ENCODE measurements at places on chromosomes 4 and X.

DNA sequence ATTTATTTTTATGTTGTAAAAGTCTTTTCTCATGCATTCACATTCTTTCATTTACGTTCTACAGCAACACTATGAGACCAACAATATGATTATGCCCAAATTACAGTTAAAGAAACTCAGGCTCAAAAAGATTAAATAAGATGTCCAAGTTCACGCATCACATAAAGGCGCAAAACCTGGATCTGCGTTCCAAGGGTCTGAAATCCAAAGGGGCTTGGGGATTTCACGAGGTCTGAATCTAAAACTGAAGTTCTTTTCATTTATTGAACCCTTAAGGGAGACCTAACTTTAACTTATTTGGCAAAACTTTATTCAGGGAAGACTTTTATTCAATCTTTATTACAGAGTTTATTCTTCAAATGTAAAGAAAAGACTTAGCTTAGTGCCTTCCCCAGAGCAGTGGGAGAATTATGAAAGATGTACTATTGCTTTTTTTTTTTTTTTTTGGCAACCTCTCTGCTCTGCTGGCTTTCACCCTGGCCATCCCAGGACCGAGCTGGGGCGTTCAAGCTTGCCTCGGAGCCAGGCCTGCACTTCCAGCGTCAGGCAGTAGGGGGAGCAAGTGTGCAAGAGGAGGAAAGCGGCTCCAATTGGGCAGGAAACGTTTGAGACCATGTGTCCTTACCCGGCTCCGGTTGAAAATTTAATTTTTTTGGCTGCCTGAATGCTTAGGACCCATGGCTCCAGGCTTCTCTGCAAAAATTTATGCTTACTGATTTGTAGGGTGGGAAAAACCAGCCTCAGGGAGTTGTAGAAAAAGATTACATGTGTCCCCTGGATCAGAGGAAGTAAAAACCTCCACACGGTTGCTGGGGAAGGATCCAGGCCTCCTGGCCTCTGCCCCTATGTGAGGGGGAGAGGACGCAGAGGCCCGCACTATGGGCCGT, 344.3 kb upstream of the KLF3 start:
- peak; percentile 88 for DNase-seq

DNA sequence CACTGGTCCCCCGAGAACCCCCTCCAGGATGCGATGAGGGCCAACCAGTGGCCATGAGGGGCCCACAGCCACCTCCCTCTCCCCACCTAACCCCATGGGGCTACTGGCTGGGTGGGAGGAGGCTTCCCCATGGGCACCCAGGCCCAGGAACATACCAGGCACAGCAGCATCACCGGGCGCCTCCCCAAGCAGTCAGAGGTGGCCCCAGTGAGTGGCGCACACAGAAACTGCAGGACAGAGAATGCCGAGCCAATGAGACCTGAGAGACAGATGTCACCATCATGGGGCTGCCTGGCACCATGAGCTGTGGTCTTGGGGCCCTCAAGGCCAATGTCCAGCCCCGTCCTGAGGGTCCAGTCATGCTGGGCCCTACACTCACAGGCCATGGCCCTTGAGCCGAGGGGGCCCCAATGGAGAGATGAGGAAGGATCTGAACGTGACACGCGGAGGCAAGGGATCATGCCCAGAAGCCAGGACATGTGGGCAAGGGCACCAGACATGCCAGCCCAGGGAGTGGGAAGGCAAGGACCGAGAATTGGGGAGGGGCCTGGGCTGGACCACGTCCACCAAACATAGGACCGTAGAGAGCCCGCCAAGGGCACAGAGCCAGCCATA, 30.1 kb downstream of the NOP14 start:
- no peak for DNase-seq

- DNase-seq, result no peak
These were observed 245.3 kb upstream of the PITX2 start for GRCh38 chr4:110867981-110868720.

DNA sequence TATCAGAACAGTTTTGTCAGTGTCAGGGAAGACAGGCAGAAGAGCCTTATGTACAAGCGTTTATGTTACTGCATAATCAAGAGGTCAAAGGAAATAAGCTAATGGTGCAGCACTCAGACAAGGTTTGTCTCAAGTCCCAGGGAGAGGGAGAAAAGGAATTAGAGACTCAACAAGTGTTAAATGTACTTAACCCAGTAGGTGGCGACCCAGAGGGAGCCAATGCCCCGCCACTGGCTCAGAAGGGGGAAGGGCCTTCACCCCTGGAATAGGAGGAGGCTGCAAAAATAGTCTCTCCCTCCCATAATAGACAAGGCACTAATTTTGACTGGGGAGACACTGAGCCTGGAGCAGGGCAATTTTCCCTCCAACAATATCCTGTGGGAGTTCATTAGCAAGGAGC, 14.1 kb upstream of the PAPSS1 start:
- DNase-seq, result no peak

GRCh38 chr4:47510506-47511143, 25.6 kb downstream of the ATP10D start:
- no peak for DNase-seq

GRCh38 chr4:87006676-87007527, 72.1 kb downstream of the AFF1 start:
- peak; percentile 74 for DNase-seq

- DNase-seq, result no peak
These were observed 89.2 kb downstream of the TMEM144 start for GRCh38 chr4:158299459-158300007.

DNA sequence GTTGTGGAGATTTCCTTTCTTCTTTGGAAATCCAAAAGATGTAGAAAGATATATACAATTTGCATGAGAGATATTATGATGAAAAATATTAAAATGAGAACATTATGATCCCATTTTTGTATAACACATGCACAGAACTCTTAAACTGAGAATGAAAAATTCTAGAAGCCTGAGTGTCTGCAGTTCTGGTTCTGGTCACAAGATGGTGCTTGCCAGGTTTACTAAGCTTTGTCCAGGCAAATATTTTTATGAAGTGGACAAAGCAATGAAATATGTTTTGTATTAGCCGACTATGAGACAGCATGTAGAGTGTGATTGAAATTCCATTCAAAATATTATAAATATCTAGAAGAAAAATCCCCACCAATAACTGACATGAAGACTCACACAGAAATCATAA, 2.2 kb downstream of the PWWP3B start:
- no peak for DNase-seq

DNA sequence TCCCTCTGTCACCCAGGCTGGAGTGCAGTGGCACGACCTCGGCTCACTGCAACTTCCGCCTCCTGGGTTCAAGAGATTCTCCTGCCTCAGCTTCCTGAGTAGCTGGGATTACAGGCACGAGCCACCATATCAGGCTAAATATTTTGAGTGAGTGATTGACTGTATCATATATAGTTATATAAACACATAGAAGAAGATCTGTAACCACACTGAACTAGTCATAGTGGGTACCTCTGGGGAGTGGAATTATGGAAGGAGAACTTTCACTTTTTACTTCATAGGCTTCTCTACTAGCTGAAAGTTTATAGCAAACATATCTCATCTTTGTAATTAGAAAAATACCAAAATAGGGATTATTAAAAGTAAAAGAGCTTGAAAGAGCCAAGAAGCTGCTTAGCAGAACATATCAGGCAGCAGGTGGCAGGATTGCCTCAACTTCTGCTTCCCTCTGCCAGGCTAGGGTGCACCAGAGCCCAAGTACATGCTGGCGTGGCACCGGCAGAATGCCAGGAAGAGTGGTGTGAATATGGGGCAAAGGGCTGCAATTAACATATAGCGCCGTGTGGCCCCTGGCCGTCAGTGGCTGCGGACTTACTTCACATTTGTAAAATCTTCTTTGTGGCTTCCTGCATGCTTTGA, 39.5 kb upstream of the CD40LG start:
- DNase-seq, result no peak

GRCh38 chr4:102344520-102344953, 745 bp downstream of the SLC39A8 start:
- DNase-seq, result peak; percentile 51

DNA sequence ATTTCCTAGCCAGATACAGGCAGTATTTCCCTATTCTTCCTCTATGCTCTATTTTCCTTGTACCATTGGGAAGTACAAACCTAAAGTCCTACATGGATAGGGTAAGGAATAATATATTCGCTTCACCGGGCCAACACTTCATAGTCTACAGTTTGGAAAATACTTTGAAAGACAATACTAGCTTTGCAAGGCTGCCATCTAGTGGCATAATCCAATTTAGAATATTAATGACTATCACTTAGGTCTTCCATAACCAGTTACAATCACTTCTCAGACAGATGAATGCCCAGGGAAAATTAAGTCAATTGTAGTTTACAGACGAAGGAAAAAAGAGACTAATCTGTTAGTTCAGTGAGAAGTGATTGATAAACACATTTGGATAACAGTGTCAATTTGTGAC, 141.0 kb upstream of the FAM47C start:
- no peak for DNase-seq

GRCh38 chr4:74473155-74473811, 28.3 kb downstream of the AREG start:
- DNase-seq, result no peak

DNA sequence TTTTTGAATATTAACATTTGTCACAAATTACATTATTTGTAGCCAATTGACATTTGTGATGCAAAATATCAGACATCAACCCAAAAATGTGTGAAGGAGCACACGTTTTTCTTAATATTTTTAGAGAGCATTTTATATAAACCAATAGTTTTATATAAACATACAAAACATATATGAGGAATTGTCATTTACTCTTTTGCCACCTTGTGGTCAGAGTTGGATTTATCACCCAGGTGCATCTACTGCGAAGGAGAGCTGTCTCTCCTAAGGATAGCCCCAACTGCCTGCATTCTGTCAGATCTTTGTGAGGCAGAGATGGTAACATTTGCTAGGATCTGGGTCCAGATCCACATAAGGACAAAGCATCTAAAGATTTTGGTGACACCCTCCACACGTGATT, 2.5 kb upstream of the USP27X start:
- DNase-seq, result no peak

DNA sequence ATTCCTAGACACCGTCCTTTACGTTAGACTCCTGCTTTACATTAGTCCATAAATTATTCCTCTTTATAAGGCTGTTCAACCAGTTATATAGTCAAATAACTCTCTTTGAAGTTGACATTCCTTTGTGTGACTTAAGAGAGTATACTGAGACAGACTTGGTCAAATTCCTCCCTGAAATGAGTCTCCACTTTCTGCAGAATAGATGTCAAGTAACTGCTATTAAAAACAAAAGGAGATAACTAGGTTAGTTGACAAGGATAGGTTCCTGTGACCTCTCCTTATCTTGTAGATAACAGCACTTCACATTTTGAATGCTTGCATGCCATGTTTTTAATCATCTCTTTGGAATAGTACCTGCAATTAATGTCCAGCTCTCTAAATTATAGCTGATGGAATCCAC, 5.7 kb downstream of the GUCY1A1 start:
- DNase-seq, result no peak

DNA sequence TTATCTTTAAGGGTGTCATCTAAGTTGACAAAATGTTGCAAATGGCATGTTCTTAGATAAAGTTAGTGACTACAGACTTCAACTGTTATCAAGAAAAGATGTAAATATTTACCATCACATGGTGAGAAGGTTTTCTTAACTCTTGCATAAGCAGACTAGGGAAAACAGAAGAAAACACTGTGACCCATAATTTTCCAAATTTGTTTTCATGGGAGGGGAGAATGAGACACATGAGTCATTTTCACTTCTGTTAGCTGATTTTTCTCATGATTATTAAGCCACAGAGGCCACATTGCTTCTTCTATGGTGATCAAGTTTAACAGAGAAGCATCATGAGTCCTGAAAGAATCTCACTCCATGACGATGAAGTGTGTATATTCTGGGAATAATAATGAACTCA, 30.2 kb upstream of the SYTL5 start:
- DNase-seq, result no peak

DNA sequence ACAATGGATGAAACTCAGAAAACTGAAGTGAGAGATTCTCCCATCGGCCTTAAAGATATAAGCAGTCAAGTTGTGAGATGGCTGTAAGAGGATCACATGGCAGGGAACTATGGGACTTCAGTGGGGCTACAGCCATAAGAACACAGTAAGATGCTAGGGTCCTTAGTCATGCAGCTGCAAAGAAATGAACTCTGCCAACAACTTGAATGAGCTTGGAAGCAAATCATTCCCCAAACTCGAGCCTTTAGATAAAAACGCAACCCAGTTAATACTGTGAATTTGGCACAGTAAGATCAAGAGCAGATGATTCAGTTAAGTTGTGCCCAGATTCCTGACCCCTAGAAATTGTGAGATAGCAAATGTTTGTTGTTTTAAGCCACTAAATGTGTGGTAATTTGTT, 117.3 kb downstream of the FAM13A start:
- DNase-seq, result no peak

GRCh38 chr4:77001907-77002306, 52.4 kb downstream of the SEPTIN11 start:
- DNase-seq, result no peak

- DNase-seq, result no peak
These were observed 8.0 kb downstream of the ZNF827 start for GRCh38 chr4:145930592-145930991.

GRCh38 chr4:156388826-156389225, 435.2 kb upstream of the CTSO start:
- no peak for DNase-seq

DNA sequence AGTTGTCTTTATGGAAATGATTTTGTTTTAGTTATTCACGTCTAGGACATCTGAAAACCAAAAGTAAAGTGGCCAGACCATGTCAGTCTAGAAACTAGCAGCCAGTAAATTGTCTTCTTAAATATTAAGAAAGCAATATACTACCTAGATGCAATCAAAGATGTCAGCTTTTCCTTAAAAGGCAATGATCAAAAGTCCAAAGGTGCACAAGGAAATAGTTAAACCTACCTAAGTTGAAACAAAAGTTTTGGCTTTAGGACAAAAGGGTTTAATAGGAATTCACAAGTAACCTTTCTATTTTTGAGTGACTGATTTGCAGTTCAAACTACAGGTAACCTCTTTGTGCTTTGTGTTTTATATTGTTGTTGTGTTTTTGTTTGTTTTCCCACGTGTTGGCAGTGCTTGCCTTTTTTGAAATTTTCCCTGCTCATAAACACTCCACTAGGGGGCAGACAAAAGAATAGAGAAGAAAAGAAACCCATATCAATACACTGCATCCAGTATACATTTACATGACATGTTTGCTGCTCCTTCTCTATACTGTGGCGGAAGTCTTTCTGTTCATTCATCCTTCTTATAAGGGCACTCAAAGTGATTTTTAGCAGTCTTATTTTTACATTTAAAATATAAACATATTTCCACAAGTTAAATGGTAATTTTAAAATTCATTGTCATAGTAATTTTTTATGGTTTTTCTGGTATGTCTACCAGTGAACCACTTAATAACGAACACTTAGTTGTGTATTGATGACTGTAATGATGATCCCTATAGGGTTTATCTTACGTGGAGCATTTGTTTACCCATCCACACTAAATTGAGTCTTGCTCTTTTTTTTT, 62.7 kb downstream of the GAB1 start:
- DNase-seq, result no peak

DNA sequence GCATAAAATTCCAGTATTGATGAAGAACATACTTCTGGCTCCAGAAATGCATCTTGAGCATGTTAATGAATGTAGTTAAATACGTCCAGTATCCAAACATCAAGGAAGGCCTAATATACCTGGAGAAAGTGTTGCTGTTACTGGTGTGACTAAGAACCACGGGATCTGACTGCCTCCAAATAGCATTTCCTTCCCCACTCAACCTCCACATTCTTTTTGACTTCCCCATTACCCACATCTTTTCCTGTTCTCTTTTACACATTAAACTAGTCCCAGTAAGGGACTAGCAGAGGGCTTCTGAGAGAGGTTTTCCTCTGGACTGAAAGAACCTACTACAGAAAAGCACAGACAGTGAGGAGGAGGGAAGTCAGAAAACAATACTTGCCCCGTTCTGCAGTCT, 482.8 kb upstream of the HTR2C start:
- no peak for DNase-seq

GRCh38 chrX:37846141-37846540, 1.2 kb downstream of the DYNLT3 start:
- no peak for DNase-seq
